Ascending aorta (tissue), 2 donors: ENCODE measurements at places on chromosomes 3 and 15. TPM values are rescaled to one million over a fixed set of nuclear protein-coding genes. Genes with fewer than 3 reads are reported as not detected.

GOLGA8M gene
- 0.75 TPM for total RNA-seq

OXTR gene
- 150 TPM for total RNA-seq

DNA sequence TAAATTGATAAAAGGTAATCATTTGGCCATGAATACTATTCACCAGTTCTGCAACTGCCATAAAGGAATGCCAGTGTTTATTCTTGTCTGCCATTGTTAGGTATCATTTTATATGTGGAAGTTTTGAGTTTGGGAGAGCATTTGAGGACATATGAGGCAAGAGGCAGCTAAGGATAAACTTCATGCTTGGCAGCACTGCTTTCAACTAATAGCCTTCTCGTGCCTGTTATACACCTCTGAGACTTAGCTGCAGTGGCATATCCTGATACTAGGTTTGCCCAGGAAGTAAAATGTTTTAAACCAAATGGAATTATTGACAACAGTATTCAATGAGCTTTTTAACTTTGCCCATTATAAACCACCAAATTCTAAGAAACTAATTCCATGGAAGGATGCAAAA lies 126.0 kb upstream of the DPH6 start:
- H3K27me3 ChIP-seq, result no peaks in the 10 kb centered on the region
- no peak overlapping the region for H3K27ac ChIP-seq
- no peak overlapping the region for H3K4me3 ChIP-seq
- DNase-seq, result no peak
- H3K36me3 ChIP-seq, result no peaks in the 10 kb centered on the region
- peaks cover 14% of the 10 kb centered on the region for H3K4me1 ChIP-seq

- no peak overlapping the region for H3K27ac ChIP-seq
- H3K27me3 ChIP-seq, result no peaks in the 10 kb centered on the region
- no peaks in the 10 kb centered on the region for H3K36me3 ChIP-seq
- no peak for DNase-seq
- H3K4me3 ChIP-seq, result no peak overlapping the region
- H3K4me1 ChIP-seq, result no peaks in the 10 kb centered on the region
These were observed 359.3 kb upstream of the ICE2 start for GRCh38 chr15:60838206-60838605.

DNA sequence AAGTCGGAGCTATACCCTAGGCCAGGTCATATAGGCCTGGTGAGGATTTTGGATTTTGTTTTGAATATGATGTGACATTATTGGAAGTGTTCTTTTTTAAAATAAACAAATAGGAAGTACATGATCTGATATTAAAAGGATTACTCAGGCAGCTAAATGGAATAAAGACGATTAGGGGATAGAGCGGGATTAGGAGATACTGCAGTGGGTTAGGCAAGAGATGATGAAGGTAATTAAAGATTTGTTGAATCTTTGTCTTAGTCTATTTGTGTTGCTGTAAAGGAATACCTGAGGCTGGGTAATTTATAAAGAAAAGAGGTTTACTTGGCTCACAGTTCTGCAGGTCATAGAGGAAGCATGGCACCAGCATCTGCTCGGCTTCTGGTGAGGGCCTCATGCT lies 21.3 kb downstream of the KIF15 start:
- no peaks in the 10 kb centered on the region for H3K4me1 ChIP-seq
- no peak overlapping the region for H3K4me3 ChIP-seq
- no peak for DNase-seq
- no peak overlapping the region for H3K27ac ChIP-seq
- no peaks in the 10 kb centered on the region for H3K27me3 ChIP-seq
- H3K36me3 ChIP-seq, result no peaks in the 10 kb centered on the region

DNA sequence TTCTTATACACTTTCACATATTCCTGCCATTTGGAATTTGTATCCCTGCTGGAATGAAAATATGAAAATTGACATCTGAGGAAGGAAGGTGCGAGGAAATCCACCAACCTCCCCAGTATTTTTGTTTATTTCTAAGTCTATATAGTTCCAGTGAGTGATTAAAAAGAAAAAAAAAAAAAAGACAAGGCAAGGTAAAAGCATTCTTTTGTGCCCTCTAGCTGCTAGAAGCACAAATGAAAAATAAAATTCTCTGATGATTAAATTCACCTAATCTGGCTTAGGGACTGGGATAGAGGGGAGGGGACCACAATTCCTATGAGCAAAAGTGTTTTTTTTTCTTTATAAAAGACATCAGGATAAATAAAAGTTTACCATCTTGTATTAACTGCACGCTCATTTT lies 370.9 kb downstream of the NR2F2 start:
- no peak overlapping the region for H3K27ac ChIP-seq
- H3K4me1 ChIP-seq, result no peaks in the 10 kb centered on the region
- no peak for DNase-seq
- no peaks in the 10 kb centered on the region for H3K36me3 ChIP-seq
- H3K4me3 ChIP-seq, result no peak overlapping the region

DNA sequence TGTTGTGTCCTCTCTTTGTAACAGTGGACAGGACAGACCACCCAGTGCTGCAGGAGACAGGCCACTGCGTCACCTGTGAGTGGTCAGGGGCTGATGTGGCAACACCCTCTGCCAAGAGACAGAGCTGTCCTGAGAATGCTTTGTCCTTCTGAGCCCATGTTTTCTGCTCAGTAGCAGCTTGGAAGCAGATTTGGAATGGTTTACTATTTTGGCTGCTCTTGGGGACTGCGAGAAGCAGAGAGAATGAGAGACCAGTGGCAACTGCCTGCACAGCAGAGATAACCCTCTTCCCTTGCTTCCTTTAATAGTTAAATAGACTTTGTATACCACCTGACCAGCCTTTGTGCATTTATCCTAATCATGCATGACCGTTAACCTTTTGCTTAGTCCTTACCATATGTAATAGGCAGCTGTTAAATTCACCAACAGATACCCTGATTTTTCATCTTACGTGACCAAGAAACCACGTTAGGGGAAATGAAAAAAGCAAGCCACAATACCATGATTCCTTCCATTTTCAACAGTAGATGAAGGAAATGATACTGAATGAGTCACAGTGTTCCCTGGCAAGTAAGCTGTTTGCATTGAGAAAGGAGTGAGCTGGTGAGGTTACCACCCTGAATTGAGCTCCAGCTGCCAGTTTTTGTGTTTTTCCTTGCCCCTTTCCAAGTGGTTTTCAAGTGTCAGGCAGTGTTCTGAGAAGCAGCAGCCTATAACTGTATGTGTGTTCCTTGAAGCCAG lies 35.5 kb downstream of the B3GALNT1 start:
- no peaks in the 10 kb centered on the region for H3K36me3 ChIP-seq
- H3K4me1 ChIP-seq, result peaks cover 16% of the 10 kb centered on the region
- no peak overlapping the region for H3K4me3 ChIP-seq

DNA sequence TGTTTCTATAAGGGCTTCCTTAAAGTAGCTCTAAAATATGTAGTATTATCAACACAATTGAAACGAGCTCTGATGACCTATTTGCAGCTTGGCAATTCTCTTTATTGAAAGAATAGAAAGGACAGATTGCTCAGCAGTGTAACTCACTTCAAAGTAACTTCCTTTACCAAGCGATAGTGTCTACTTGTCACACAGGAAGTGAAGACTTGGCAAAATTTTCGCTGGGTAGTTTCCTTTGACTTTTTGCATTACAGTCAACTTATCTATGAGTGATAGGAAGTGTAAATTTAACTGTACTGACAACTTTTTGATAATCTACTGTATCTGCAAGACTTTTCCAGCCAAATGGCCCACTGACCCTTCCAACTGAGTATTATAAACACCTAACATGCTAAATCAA lies 22.8 kb downstream of the SLC9A9 start:
- no peak for DNase-seq
- no peak overlapping the region for H3K4me3 ChIP-seq
- H3K4me1 ChIP-seq, result peaks cover 10% of the 10 kb centered on the region
- H3K27me3 ChIP-seq, result no peaks in the 10 kb centered on the region
- no peaks in the 10 kb centered on the region for H3K36me3 ChIP-seq

DNA sequence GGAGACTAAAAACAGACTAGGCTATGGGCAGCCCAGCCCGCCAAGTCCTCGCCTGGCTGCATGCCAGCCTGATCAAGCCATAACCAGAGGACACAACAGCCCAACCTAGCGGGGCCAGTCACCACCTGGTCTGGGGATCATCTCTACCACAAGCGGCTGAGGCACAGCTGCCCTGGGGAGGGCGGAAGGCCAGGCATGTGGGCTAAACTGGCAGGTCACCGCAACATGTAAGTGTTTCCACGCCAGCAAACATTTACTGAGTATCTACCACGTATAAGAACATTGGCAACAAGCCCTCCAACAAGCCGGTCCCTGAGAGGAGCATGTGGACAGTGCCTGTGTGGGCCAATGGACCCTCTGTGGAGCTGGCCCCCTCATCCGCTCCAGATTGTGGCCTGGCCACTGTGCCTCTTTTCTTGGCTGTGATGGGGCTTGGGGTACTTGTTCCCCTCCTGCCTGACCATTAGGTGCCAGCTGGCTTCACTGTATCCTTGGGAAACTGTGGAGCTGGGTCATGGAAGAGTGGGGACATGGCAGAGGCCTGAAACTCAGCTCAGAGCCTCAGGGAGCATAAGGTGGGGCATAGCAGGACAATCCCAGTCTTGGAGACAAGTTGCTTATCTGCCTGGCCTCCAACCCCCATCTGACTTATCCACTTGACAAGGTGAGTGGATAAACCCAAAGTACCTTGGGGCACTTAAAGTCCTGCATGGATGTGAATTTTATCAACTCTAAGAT lies 9.0 kb downstream of the UBXN7 start:
- no peaks in the 10 kb centered on the region for H3K27me3 ChIP-seq
- peaks cover 6% of the 10 kb centered on the region for H3K4me1 ChIP-seq
- no peaks in the 10 kb centered on the region for H3K36me3 ChIP-seq
- peak overlapping the region; percentile 4 for H3K27ac ChIP-seq
